ENCODE measurements at places on chromosomes 2 and 18. TPM values are rescaled to one million over a fixed set of nuclear protein-coding genes. Genes with fewer than 3 reads are reported as not detected.

GRCh38 chr2:104919127-104919526 is 65.2 kb downstream of the POU3F3 start:
- H3K27ac ChIP-seq, result no peak overlapping the region
- no peaks in the 10 kb centered on the region for H3K4me1 ChIP-seq
- no peak for DNase-seq

The MALL gene
- total RNA-seq, result 20.4 TPM

- DNase-seq, result no peak
- no peaks in the 10 kb centered on the region for H3K36me3 ChIP-seq
- no peak overlapping the region for H3K4me3 ChIP-seq
- H3K27me3 ChIP-seq, result no peaks in the 10 kb centered on the region
These were observed 496.3 kb downstream of the SLC4A3 start for GRCh38 chr2:220123751-220124150.

DNA sequence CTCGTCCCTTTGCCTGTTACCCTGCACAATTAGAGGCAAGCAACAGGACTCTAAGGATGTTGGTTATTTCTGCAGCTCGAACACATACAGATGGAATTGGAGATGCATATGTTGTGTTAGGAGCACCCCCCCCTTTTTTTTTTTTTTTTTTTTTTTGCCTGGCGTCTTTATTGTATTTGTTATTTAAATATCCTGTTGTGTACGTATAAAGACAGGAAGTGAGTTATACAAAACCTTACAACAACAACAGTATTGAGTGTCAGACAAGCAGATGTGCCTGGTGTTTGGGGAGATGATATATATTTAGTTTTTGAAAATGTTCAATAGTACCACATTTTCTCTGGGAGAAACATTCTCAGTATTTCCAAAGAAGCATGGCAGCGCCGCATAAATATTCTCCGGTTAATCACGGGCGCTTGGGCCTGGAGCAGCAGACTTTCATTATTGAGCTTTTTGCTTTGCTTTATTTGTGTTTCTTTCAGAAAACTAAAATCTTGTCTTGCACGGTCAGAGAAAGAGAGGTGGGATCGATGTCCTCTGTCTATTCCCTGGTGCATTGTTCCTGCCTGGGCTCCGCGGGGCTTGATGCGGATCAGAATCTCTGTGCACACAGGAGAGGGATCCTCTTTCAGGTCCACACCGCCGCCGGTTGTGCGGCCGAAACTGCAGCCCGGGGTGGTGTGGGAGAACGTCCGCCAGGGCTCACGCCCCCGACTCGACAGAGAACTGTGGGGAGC is 23.2 kb upstream of the ZNF516 start:
- peak overlapping the region; percentile 54 for H3K4me3 ChIP-seq
- H3K27me3 ChIP-seq, result no peaks in the 10 kb centered on the region
- DNase-seq, result no peak
- H3K4me1 ChIP-seq, result no peaks in the 10 kb centered on the region
- peak overlapping the region; percentile 70 for H3K27ac ChIP-seq

DNA sequence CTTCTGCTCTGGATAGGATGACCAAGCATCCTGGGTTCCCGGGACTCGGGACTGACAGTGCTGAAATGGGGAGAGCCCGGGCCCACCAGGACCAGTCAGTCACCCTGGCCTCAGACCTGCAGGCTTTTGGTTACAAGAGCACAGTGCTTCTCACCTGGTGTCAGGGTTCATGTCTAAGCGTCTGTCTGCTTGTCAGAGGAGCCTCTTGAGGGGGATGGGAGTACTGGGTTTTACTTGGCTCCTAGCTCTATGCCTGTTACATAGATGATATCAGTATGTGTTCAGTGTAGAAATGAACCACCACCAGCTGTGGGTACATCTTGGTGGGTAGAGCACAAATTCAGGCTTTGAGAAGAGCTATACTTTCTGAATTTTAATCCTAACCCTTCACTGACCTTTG is 29.9 kb downstream of the PCARE start:
- H3K27me3 ChIP-seq, result no peaks in the 10 kb centered on the region
- DNase-seq, result no peak
- no peak overlapping the region for H3K27ac ChIP-seq
- no peak overlapping the region for H3K4me3 ChIP-seq

DNA sequence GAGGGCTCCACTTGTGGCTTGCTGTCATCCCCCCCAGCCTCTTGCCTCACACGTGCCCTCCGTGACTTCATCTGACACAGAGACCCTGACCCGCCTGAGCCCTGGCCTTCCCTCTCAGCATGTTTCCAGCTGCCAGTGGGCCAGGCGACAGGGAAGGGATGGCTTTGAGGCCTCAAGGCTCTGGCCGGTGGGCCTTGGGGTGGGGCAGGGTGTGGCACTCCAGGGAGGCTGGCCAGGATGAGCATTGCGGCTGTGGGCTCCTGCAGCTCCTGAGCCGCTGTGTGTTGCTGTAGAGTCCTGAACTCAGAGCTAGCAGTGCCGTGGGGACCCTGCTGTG is 85.0 kb downstream of the TFCP2L1 start:
- no peak overlapping the region for H3K4me3 ChIP-seq
- no peaks in the 10 kb centered on the region for H3K36me3 ChIP-seq
- H3K27me3 ChIP-seq, result no peaks in the 10 kb centered on the region
- DNase-seq, result no peak

DNA sequence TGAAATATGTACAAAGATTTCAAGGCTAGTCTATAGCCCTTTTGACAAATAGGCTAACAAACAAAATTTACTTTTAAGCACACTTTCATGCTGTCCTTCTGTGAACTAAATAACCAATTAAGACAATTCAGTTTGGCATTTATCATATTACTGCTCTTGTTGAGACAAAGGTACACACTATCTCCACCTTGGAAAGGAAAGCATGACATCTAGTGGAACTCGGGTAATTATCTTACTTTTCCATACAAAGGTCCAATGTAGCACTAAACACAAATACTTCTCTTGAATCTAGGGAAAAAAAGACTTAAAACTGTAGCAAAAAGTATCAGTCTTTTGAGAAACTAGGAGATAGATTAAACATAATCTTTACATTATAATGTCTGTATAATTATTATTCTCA is 125.0 kb upstream of the CD226 start:
- H3K27ac ChIP-seq, result no peak overlapping the region
- H3K4me3 ChIP-seq, result no peak overlapping the region
- peaks cover 6% of the 10 kb centered on the region for H3K36me3 ChIP-seq

The THAP4 gene
- total RNA-seq, result 37.0 TPM

The ALK gene
- total RNA-seq, result 0.83 TPM

All from esophagus muscularis mucosa (tissue), 4 donors.